ENCODE measurements at places on chromosomes 4 and X.

DNA sequence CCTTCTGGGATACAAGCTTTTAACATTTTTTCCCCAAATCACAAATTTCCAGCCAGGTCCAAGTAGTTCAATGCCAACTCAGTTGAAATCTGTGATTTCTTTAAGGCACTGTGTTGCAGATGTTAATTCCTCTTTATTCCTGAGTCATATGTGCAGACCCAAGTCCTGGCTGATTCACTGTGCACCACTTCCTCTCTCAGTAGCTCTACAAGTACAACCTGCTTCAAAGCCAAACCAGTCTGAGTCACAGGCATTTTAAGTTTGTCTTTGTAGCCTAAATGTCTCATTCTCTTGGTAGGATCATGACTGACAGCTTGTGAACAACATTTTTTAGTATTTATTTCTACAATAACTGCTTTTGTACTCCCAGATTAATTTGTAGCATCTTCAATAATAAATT lies 165.6 kb upstream of the S100G start:
- no peak for DNase-seq

- no peak for DNase-seq
These were observed 47.0 kb upstream of the MID1IP1 start for GRCh38 chrX:38754102-38754790.

- no peak for DNase-seq
These were observed 413.3 kb downstream of the MID1IP1 start for GRCh38 chrX:39214387-39215126.

- DNase-seq: no peak
These were observed 870 bp downstream of the PDZD4 start for GRCh38 chrX:153829549-153829798.

GRCh38 chr4:154414796-154415195 lies 76.8 kb downstream of the DCHS2 start:
- DNase-seq: no peak

Measured in stimulated activated CD8-positive, alpha-beta memory T cell treated with anti-CD3 and anti-CD28 coated beads, Interleukin-2, amount 100 ng/mL, for 48 hours (primary cell).